ENCODE measurements at places on chromosomes 3 and 15. TPM values are rescaled to one million over a fixed set of nuclear protein-coding genes. Genes with fewer than 3 reads are reported as not detected.

The GOLGA8B gene
- polyA plus RNA-seq, result 58.1 TPM

The DUOXA2 gene
- 39.1 TPM for polyA plus RNA-seq

The HYAL3 gene
- polyA plus RNA-seq, result 3.4 TPM

The CCDC12 gene
- 82.5 TPM for polyA plus RNA-seq
